ENCODE measurements at places on chromosomes 6 and 20.

GRCh38 chr6:134689641-134690040 is 260.3 kb downstream of the ALDH8A1 start:
- no peak overlapping the region for H3K4me3 ChIP-seq
- no peak for DNase-seq
- H3K36me3 ChIP-seq = no peaks in the 10 kb centered on the region
- H3K4me1 ChIP-seq = peaks cover 2% of the 10 kb centered on the region

- H3K27me3 ChIP-seq = no peaks in the 10 kb centered on the region
- H3K36me3 ChIP-seq = no peaks in the 10 kb centered on the region
- H3K4me1 ChIP-seq = peaks cover 3% of the 10 kb centered on the region
- H3K4me3 ChIP-seq = peak overlapping the region; percentile 26
- H3K27ac ChIP-seq = no peak overlapping the region
- DNase-seq = no peak
Observed at GRCh38 chr6:116404696-116405095, 33.9 kb downstream of the DSE start.

GRCh38 chr6:38481211-38481836 is 158.4 kb downstream of the BTBD9 start:
- no peaks in the 10 kb centered on the region for H3K27me3 ChIP-seq
- H3K4me1 ChIP-seq = no peaks in the 10 kb centered on the region
- H3K4me3 ChIP-seq = no peak overlapping the region
- no peak overlapping the region for H3K27ac ChIP-seq
- DNase-seq = no peak

- no peaks in the 10 kb centered on the region for H3K27me3 ChIP-seq
- no peak overlapping the region for H3K4me3 ChIP-seq
- H3K27ac ChIP-seq = no peak overlapping the region
Observed at GRCh38 chr6:35028781-35029769, 112.1 kb downstream of the TCP11 start.

DNA sequence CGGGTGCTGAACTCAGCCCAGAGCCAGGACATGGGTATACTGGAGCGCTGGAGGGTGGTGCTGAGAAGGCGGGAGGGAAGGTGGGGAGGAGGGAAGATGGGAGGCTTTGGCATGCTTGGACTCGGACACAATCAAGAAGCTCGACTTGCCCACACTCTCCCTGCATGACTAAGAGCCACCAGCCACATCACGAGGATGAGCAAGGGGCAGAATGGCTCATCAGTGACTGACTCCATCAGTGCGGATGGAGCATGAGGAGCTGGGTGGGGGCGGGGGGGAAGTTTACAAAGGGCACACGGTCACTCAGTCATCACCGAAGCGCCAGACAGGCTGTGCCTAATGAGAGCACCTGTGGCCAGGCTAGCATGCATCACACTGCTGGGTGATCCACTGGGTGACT is 222.8 kb downstream of the KIF16B start:
- H3K27ac ChIP-seq = no peak overlapping the region
- no peak overlapping the region for H3K4me3 ChIP-seq
- no peaks in the 10 kb centered on the region for H3K27me3 ChIP-seq
- H3K4me1 ChIP-seq = no peaks in the 10 kb centered on the region
- no peak for DNase-seq

- H3K27ac ChIP-seq = no peak overlapping the region
- no peaks in the 10 kb centered on the region for H3K4me1 ChIP-seq
- H3K27me3 ChIP-seq = no peaks in the 10 kb centered on the region
- DNase-seq = no peak
- no peak overlapping the region for H3K4me3 ChIP-seq
Observed at GRCh38 chr6:77979204-77979603, 326.4 kb downstream of the MEI4 start.

DNA sequence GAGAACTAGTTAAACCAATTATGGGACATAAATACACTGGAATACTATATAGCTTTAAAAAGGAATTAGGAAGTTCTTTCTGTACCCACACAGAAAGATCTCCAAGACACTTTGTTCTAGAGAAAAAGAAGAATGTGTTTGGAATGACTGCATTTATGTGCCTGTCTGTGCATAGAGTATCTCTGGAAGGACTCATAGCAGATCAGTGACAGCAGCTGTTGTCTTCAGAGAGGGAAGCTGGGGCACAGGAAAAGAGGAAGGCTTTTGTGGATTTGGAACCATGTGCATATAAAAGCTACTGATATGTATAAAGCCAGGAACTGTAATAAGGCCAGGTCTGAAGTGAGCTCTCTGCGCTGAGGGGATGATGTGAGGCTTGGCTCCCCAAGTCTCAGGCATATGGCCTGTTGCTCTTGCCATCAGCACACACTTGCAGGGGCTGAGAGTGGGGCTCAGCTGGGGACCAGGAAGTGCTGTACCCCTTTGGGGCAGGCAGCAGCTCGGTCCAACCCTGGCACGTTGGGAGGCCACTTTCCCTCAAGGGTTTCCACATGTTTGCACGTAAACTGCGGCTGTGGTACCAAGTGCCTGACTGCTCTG is 31.8 kb upstream of the CCDC167 start:
- no peaks in the 10 kb centered on the region for H3K4me1 ChIP-seq
- no peaks in the 10 kb centered on the region for H3K36me3 ChIP-seq
- no peak overlapping the region for H3K27ac ChIP-seq
- H3K27me3 ChIP-seq = no peaks in the 10 kb centered on the region

- H3K4me1 ChIP-seq = no peaks in the 10 kb centered on the region
- no peaks in the 10 kb centered on the region for H3K36me3 ChIP-seq
- no peak overlapping the region for H3K27ac ChIP-seq
- H3K27me3 ChIP-seq = no peaks in the 10 kb centered on the region
- no peak for DNase-seq
Observed at GRCh38 chr6:107536180-107536961, 46.5 kb downstream of the SOBP start.

DNA sequence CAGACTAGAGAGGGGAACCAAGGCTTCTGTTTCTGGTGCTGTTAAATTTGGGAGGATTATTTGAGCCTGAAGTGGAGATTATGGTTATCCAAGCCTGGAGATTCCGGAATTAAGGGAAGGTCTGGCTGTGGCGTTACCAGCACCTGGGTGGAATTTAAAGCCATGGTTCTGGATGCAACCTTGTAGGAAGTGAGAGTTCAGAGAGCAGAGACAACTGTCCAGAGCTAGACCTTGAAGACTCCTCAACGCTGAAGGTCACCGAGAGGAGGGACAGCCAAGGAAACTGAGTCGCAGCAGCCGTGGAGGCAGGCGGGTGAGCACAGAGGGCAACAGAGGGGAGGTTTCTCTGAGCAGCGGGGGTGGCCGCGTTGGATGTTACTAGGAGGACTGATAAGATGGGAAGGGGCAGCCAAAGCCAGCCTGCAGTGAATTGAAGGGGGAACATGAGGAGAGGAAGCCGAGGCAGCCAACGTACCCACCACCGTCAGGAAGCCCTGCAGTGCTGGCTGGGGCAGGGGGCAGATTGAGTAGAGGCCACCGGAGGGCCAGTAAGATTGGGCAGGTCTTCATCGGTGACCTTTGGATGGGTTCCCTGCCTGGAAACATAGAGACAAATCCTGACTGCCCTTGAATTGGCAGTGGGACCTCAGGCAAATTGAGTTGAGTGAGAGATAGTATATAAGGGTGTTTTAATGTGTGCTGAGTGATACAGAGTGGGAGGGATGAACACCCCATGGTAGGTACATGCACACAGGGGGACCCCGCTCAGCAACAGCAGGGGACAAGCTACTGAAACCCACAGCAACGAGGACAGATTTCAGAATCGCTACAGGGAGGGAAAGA is 90.3 kb downstream of the SNX5 start:
- no peak overlapping the region for H3K4me3 ChIP-seq
- H3K27ac ChIP-seq = no peak overlapping the region
- H3K4me1 ChIP-seq = no peaks in the 10 kb centered on the region
- no peaks in the 10 kb centered on the region for H3K27me3 ChIP-seq

DNA sequence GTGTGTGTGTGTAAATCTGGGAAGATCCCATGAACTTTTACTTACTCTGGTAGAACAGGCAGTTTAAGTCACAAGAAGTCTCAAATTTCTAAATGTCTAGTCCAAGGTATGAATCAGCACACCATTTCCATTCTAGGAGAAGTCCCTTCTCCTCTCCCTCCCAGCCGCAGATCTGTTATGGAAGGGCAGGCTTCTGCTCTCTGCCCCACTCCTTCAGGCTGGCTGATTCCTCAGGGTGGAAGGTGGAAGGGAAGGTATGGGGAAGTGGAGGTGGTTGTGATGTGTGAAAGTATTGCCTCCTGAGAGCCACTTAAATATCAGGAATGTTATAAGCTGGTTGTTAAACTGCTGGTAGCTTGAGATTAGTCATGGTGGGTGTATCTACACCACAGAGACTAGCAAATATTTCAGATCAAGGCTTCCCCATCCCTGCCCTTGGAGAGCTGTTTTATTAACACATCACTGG is 44.5 kb upstream of the LAMA4 start:
- DNase-seq = no peak
- H3K27me3 ChIP-seq = no peaks in the 10 kb centered on the region
- H3K4me1 ChIP-seq = no peaks in the 10 kb centered on the region
- H3K36me3 ChIP-seq = no peaks in the 10 kb centered on the region

GRCh38 chr6:21118216-21118780 is 475.3 kb upstream of the SOX4 start:
- DNase-seq = no peak
- H3K27me3 ChIP-seq = no peaks in the 10 kb centered on the region
- H3K27ac ChIP-seq = no peak overlapping the region

- no peaks in the 10 kb centered on the region for H3K36me3 ChIP-seq
- peaks cover 22% of the 10 kb centered on the region for H3K4me1 ChIP-seq
- H3K27ac ChIP-seq = peak overlapping the region; percentile 2
- DNase-seq = no peak
- no peaks in the 10 kb centered on the region for H3K27me3 ChIP-seq
- H3K4me3 ChIP-seq = no peak overlapping the region
Observed at GRCh38 chr6:75344455-75344854, 59.9 kb upstream of the TMEM30A start.

DNA sequence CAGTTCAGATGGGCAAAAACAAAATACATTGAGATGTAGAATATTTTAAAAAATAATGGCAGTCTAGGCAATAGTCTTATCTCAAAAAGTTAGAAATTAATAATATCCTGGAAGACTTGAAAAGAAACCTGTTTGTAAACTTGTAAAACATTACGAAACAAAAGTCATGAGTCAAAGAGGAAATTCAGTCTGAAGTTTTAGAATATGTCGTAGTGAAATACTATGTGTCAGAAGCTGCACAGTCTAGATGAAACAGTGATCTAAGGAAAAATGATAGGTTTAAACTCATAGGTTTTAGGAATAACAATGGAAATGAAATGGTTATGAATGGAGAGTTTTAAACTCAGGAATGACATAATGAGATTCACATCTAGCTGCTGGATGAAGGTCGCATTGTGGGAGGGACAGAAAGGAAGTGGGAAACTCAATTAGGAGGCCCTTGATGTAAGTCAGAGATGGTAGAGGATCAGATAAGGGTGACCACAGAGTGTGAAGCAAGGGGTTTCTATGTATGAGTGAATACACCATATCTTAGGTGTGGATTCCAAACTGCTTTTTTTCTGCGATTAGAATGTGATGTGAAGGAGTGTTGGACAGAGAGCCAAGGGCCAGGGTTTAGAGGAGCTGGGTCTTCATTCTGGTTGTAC is 2.8 kb downstream of the SNRPB2 start:
- no peak overlapping the region for H3K4me3 ChIP-seq
- no peak overlapping the region for H3K27ac ChIP-seq
- no peaks in the 10 kb centered on the region for H3K27me3 ChIP-seq
- DNase-seq = no peak
- H3K4me1 ChIP-seq = no peaks in the 10 kb centered on the region

DNA sequence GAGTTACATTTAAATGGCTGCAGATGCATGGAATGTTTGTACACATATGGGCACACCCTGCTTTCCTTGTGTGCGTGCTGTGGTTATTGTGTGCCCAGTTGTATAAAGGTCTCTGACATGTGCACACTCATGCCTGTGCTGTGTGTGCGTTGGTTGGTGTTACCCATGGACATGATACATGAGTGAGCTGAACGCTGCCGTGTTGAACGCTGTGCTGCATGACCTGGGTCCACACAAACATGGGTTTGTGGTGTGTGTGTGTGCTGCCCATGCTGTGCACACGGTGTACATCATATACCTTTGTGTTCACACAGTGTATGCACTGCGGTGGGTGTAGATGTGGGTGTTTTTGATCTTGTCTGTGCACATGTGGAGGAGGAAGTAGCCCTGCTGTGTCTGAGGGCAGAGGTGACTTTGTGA is 54.4 kb downstream of the TOX2 start:
- no peaks in the 10 kb centered on the region for H3K27me3 ChIP-seq
- peak; percentile 24 for DNase-seq
- no peak overlapping the region for H3K27ac ChIP-seq
- no peaks in the 10 kb centered on the region for H3K4me1 ChIP-seq
- no peaks in the 10 kb centered on the region for H3K36me3 ChIP-seq

- DNase-seq = no peak
- no peak overlapping the region for H3K27ac ChIP-seq
- no peaks in the 10 kb centered on the region for H3K36me3 ChIP-seq
- no peak overlapping the region for H3K4me3 ChIP-seq
Observed at GRCh38 chr20:45095805-45096238, 5.1 kb downstream of the KCNS1 start.

DNA sequence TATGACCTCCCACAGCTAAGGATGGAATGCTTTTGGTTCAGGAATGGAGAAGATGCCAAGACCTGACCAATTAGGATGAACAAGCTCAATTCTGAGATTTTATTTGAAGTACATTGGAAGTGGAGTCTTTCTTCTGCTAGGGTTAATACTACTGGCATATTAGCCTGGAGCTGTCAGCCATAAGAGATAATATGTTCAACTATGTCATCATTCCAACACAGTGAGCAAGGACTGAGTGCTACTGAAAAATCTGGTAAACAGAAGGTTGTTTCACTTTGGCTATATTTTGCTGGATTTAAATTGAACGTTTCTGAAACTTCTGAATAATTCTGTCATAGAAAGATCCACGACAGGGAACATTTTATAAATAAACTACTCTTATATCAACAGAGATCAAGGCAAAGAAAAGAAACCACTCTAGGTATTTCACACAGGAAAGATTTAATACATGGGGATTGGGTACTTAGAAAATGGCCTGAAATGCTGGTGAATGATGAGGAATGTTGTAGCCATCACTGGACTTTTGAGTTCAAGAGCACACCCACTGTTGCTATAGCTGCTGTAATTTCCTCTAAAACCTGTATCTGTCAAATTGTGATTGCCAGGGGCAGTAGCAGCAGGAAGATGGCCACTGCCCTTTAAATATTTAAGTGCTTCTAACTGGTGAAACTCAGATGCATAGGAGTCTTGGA is 200.5 kb downstream of the PLCB4 start:
- no peak overlapping the region for H3K27ac ChIP-seq
- H3K36me3 ChIP-seq = no peaks in the 10 kb centered on the region
- no peak for DNase-seq
- no peaks in the 10 kb centered on the region for H3K4me1 ChIP-seq
- H3K27me3 ChIP-seq = no peaks in the 10 kb centered on the region
- no peak overlapping the region for H3K4me3 ChIP-seq

DNA sequence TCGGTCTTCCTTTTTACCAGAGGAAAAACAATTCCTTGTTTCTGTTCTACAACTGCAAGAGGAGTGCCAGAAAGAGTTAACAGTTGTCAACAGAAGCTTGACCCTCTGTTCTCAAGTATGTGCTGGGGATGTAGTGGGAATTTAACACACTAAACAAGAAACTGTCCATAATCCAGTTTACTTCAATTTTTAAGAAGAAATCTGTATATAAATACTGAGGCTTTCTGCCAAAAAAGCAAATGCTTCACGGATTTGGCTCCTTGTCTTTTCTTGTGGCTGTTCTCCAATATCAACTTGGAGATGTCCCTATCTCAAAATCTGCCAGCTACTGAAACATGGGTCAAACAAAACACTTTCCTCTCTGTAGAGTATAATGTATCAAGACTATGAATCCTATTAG is 26.8 kb downstream of the REV3L start:
- H3K36me3 ChIP-seq = peaks cover 3% of the 10 kb centered on the region
- H3K4me3 ChIP-seq = no peak overlapping the region
- DNase-seq = no peak
- H3K27me3 ChIP-seq = no peaks in the 10 kb centered on the region
